Activated CD8-positive, alpha-beta memory T cell treated with anti-CD3 and anti-CD28 coated beads for 4 hours (primary cell): ENCODE measurements at places on chromosomes 7 and 10.

GRCh38 chr7:142455392-142455791 is 197.5 kb upstream of the PRSS58 start:
- no peak for DNase-seq

DNA sequence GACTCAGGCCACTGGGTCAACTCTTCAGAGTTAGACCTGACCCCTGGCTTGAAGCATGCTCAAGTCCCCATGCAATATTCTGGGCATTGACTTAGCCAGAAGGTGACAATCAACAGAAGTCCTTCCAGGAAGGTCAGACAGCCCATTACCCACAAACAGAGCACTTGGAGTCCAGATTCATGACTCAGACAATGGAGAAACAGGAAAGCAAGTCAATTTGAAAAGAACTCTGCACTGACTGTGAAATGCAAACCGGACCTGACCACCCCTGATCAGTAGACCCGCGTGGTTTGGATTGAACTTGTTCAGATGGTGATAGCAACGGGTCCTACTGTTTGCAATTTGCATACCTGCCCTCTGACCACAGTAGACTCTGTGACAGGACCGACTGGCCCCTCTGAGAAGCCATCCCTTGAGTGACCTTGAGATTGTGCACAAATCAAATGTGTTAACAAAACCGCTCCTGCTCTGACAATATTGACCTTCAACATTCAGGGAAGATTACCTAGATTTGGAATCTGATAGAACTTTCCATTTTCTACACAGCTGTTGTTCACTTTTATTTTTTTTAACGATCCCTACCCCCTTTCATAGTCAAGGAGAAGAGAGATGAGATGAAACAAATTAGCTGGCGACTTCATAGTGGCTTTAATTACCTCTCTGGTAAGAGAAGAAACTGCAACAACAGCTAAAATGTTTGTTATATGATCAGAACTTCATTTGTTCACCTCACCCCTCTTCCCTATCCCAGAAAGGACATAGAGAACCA is 138.7 kb downstream of the NRP1 start:
- DNase-seq, result no peak

- DNase-seq, result no peak
Observed at GRCh38 chr7:115113131-115113530, 191.2 kb downstream of the MDFIC start.

DNA sequence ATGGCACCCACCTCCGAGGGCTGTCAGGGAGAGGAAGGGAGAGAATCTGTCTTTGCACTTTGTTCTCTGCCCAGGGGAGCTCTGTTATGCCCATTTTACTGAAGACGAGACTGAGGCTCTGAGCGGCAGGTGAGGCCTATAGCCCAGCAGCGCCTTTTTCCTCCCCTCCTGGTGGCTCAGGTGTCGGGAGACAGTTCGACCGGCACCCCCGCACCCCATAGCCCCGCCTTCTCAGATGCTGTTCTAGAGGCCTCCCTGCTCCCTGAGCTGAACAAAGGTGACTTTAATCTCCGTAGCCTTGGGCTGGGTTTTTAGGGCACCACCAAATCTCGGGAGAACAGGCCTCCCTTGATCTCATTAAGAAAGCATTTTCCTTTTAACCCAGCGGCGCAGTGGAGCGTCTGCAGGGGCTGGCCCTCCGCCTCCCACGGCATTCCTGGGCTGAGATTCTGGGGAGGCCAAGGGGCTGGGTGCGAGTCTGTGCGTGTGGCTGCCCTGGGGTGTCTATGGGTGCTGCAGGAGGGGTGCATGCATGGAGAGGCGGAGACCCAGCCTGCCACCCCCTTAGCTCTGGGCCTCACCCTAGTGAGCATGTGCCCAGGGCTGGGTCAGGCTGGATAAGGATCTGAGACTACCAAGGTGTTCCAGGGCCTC is 3.3 kb downstream of the LFNG start:
- DNase-seq, result no peak

DNA sequence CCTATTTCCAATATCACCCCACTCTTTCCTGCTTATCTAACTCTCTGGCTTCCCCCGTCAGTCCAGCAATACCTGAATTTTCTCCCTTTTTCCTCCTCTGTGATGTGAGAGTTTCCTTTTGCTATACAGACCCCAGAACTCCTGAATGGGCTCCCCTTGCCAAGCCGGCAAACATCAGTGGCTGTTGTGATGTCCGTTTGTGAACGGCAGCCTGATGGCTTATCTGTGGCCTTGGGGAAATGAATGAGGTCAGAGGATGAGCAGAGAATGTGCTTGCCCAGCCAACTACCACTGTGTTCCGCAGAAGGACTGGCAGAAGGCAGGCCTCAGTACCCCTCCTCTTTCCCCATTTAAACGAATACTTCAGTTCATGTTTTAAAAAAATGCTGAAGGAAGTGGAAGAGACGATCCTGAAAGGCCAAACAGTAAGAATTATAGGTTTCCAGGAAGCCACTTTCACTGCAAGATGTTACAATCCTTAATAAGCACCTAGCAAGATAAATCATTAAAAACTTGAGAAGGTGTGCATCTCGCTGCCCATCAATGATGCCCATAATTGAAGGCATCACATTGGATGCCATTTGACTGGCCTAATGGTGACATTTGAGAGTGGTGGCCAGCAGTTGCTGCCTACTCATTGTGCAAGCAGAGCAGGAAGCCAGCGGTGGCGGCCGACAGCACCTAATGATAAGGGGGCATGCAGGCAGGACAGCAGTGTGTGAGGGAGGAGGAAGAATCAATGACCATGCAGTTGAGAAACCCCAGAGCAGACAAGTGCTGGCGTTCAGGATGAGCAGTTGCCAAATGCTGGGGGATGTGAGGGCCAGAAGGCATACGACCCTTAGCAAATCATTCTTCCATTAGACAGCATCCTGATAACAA is 31.5 kb downstream of the SLC18A2 start:
- DNase-seq, result no peak

DNA sequence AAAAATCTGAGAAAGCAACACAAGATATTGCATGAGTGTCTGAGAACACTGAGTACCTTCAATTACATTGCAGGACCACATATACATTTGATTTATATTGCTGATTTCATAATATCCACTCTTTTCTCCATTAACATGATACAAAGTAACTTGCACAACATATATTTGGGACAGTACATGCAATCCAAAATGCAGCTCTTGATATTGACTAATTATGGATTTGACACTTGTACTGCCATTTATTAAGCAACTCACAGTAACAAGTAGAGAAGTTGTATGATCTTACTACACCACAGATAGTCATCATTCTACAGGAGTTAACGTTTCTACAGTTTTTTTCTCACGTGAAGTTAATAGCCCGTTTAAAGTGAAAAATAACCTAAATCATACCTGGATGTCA is 46.7 kb downstream of the USP6NL start:
- no peak for DNase-seq
